NCI-H2171 (cell line): ENCODE measurements at places on chromosomes 11 and 22.

DNA sequence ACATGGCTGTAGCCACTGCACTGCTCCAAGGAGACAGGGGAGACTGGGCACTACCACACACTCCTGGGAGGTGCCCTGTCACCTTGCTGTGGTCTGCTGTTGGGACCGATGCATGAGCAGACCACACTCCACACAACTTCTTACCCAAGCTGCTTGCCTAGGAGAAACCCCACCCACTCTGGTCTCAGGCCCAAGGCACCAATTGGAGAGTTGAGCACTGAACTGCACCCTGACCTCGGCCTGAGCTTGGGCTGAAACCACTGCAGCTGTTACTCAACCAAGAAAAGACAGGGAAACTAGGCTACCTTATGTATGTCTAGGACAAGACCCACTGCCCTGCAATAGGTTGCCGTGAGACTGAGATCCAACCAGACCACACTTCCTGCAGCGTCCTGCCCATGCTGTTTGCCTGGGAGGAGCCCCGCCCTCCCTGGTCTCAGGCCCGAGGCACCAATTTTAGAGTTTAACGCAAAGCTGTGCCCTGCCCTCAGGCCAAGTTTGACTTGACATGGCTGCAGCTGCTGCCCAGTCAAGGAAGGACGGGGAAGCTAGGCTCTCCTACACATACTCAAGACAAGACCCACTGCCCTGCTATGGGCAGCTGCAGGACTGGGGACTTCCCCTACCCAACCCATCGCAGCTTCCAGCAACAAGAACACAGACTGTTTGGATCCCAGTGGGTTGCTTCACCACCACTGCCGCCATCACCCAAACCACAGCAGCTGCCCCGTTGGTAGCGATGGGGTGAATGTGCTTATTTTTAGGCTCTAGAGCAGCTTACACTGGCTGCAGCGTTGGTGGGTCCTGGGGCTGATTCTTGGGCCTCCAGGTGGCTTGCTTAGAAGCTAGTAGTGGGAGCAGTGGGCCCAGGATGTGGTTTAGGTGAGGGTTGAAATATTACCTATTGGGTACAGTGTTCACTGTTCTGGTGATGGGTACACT, 66.8 kb downstream of the BRD1 start:
- DNase-seq, result no peak

- no peak for DNase-seq
These were observed 7.4 kb downstream of the CPT1B start for GRCh38 chr22:50570861-50571260.

GRCh38 chr11:36693139-36693843, 95.3 kb upstream of the RAG2 start:
- DNase-seq, result no peak

GRCh38 chr11:119371778-119372182, 9.7 kb downstream of the USP2 start:
- no peak for DNase-seq

- no peak for DNase-seq
These were observed 538.1 kb downstream of the SOX6 start for GRCh38 chr11:15818132-15818842.

GRCh38 chr22:28999510-28999909, 62.1 kb downstream of the C22orf31 start:
- no peak for DNase-seq

GRCh38 chr11:115527534-115528125, 23.4 kb upstream of the CADM1 start:
- no peak for DNase-seq

DNA sequence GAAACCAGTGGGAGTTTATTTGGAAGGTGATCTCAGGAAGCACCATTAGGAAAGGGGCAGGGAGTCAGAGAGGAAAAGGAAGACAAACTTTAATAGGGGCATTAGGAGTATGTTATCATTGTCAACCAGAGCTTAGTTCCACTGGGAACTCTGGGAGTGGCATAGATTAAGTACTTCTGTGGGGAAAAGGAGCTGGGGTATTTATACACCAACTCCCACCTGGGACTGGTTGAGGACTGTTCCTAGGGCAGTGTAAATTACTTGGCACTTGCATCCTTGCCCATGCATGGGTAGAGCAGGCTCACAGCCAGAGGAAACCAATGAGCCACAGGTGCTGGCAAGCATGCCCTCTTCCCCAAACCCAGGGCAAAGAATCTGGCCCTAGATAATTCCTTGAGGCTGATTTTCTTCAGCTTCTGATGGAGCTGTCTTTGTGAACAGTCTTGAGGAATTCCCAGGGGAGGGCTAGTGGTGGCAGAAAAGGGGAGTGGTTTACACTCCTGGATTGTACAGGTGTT, 541.2 kb downstream of the MIAT start:
- DNase-seq, result no peak

DNA sequence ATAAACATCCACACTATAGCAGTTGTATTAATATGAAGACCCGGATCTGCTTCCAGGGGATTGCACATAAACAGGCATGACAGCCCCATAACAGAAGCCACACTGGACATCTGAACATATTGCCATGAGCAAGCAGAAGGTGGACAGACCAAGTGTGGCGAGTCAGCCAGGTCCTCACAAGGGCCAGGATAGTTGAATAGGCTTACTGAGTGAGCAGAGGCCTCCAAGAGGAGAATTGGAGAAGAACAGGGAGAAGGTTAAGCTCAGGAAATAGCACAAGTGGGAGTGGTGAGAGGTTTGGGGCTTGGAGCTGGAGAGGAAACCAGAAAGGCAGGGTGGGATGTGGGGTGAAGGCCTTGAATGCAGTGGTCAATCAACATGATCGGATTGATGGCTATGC, 10.8 kb downstream of the SLC35C1 start:
- DNase-seq, result no peak

GRCh38 chr11:116556483-116556882, 216.3 kb downstream of the BUD13 start:
- DNase-seq, result no peak

DNA sequence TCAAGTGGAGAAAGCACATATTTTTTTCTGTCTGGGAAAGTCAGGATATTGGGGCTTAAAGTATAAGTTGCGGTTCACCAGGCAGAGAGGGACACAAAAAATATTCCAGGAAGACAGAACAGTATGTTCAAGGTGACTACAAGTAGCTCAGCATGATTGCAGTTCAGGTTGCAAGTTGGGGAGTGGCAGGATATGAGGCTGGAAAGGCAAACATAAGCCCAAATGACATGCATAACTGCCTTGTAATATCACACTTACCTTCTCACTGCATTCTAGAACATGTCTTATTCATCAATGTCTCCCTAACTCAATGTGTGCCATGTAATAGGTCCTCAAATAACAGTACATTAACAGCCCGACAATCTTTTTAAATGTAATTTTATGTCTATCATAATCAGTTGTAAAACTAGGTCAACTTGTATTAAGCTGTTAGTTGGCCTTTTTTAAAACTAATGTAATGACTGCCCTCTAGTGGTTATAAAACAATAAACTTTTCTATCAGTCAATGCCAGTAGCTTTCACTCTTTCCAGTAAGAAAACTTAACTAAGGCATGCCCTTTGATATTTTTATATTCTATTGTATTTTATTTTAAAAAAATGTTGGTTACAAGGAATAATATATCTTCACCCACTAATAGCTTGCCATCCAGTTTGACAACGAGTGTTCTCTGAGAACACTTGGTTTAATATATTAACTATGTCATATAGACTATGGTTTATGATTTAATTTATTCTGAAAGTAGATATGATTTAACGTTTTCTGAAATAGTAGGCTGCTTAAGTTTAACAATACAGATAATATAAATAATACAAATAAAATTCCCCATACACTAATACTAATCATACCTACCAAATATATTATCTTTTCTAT, 39.4 kb upstream of the CFAP300 start:
- no peak for DNase-seq

GRCh38 chr11:98589967-98590366, 430.8 kb upstream of the CNTN5 start:
- no peak for DNase-seq

GRCh38 chr22:50712341-50713007, 25.5 kb upstream of the ACR start:
- no peak for DNase-seq

DNA sequence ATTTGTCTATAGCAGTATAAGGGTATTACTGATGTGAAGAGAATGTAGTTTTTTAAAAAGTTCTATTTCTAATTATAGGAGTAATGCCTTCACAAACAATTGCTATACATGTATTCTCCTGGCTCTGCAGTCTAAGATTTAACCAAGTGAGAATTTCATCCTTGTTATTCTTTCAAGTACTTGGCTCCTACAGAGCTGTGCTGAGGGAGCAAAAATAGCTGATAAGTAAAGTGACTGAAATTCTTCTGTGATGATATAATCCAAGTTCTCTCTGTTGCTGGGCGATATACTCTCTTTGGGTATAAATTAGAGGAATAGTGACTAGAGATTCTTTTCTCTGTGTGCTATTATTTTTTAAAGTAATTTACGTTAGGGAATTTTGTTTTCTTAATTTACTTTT, 68.0 kb downstream of the PGR start:
- no peak for DNase-seq

- DNase-seq, result no peak
These were observed 1077.9 kb downstream of the DLG2 start for GRCh38 chr11:84549217-84549616.

DNA sequence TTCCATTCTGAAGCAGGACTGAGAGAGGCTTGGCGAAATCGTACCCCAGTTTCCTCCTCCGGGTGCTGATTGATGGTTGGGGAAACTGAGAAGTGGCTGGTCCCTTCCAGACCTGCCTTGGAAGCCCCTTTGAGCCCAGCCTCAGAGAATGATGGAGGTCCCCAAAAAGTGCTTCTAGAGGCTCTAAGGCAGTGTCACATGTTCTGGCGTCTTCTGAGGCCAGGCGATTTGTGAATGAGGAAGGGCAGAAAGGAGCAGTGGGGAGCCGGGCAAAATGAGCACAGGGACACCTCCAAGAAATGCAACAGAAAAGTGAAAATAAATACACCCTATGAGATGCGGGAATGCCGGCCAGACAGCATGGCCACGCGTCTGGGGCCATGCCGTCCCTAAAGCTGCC, 1.0 kb upstream of the LIF start:
- no peak for DNase-seq

DNA sequence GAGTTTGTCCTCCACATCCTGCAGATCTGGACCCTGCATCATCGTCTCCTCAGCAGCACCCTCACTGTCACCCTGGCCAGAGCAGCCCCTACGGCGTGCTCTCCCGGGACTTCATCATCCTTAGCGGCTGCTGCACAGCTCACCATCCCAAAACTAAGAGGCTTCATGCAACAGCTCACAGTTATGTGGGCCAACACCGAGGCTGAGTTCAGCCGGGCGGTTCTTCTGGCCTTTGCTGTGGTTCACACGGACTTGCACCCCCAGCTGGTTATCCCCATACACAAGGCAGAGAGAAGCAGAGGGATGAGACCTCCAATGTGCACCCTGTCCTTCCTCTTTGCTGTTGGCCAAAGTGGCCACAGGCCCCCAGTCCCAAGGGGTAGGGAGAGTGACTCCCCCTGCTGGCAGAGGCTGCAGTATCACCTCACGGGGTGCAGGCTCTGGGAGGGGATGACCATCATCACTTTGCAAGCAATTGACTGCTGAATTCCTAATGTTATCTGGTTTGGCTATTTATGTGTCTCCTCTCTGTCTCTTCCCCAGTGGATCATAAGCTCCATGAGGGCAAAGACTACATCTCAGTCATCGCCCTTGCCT, 276.8 kb downstream of the BRD1 start:
- no peak for DNase-seq

- DNase-seq, result no peak
These were observed 2.2 kb upstream of the MRGPRG start for GRCh38 chr11:3220521-3221407.

DNA sequence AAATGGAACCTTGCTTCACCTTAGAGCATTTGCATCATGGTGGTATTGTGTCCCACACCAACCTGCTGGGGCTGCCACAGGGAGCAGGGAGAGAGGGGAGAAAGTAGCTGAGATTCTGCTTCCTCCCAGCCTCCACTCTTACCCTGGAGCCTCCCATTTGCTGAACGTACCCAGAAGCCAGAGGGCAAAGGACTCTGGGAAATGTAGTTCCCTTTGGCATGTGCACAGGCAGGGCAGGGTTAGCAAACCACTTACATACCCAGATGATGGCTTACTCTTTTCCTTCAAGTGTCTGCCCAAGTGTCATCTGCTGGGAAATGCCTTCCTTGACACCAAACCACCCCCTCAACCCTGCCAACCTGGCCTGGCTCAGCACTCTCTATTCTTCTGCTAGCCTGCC, 16.9 kb downstream of the SMIM38 start:
- no peak for DNase-seq

GRCh38 chr11:22076271-22076930, 116.5 kb upstream of the ANO5 start:
- DNase-seq, result no peak

DNA sequence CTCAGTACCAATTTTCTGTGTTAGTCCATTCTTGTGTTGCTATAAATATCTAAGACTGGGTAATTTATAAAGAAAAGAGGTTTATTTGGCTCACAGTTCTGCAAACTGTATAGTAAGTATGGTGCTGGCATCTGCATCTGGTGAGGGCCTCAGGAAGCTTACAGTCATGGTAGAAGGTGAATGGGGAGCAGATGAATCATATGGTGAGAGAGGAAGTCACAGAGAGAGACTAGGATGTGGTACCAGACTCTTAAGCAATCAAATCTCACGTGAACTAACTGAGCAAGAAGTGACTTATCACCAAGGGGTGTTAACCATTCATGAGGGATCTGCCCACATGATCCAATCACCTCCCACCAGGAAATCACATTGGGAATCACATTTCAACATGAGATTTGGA, 60.8 kb upstream of the ZBED5 start:
- no peak for DNase-seq

DNA sequence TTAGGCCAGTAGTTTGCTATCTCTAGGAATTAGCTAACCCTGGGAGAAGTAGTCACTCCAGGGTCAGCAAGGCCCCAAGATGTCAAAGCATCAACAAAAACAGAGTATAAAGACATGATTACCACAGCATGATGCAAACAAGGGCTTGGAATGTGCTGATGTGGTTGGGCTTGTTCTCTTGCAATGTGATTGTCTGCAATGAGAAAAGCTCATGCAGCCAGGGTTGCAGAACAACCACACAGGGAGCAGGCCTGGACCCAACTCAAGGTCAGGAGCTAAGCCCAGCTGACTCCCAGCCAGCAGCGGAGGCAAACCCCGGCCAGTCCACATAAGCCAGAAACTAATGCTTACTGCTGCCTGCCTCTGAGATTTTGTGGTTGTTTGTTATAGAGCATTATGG, 132.4 kb upstream of the ZC3H12C start:
- no peak for DNase-seq

GRCh38 chr11:32893093-32893342, 407 bp downstream of the QSER1 start:
- no peak for DNase-seq

- no peak for DNase-seq
These were observed 7.5 kb downstream of the CLCF1 start for GRCh38 chr11:67365736-67366444.

DNA sequence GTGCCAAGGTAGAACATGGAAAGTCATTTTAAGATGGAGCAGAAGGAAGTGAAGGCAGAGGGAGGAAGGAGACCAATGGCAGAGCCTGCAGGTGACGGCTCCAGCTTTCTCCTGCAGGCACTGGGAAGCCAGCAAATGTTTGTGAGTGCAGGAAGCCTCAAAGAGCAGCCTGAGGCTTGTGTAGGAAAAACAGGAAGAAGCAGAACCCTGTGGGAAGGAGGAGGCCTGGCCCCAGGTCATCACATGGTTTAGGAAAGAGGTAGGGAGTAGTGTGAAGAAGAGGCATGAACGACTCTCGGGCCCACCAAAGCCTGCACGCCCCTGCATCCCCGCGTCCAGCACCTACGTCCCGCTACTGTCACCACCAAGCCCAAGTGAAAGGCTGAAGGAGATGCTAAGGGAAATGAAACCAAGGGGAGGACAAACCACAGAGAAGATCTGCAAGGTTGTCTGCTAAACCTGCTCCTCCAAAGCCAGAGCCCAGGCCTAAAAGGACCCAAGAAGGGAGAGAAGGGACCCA, 151.5 kb downstream of the CHST1 start:
- no peak for DNase-seq
